Foreskin fibroblast (primary cell): ENCODE measurements at places on chromosomes 11 and 22.

DNA sequence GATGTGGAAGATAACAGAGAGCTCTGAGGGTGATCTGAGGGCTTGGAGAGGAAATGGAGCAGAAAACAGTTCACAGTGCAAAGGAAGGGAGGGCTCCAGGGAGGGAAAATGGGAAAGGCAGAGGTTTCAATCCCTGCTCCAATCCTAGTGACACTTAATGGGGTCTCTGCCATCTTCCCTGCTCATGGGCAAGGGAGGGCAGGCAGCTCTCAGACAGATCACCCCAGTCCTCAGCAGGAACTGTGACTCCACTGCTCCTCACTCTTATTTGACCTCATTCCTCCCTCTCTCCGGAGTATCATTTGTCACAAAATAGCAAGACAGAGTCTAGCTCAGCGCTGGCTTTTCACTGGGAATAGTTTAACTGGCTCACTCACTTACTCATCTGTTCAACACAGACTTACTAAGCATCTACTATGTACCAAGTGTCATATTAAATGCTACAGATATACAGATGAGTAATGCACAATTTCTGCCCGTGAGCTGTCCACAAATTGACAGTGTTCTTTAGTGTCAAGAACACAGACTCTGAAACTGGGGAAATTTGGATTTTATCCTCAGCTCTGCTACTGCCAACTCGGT, 817.4 kb downstream of the OPCML start:
- DNase-seq = peak; percentile 12

GRCh38 chr11:60918939-60919265, 4.9 kb downstream of the TMEM109 start:
- DNase-seq = no peak

- DNase-seq = no peak
These were observed 921.7 kb upstream of the API5 start for GRCh38 chr11:42390116-42390515.

GRCh38 chr22:46033256-46034200, 56.6 kb upstream of the WNT7B start:
- DNase-seq = peak; percentile 70

DNA sequence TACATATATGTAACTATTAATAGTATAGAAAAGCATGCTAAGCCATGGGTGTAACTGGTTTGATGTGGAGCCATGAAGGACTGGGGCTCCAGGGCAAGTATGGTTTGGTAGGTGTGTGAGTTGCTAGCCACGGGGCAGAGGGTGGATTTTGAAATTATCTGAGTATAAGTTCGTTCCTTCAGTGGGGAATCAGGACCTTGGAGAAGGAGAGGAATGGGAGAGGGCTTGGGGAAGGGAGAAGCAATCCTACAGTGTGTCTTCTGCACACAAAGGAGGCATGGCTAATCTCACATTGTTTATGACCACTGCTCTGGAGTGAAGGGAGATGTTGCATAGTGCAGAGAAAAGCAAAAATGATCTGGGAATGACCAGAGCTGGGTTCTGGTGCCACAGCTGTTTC, 127.8 kb upstream of the CADM1 start:
- no peak for DNase-seq

DNA sequence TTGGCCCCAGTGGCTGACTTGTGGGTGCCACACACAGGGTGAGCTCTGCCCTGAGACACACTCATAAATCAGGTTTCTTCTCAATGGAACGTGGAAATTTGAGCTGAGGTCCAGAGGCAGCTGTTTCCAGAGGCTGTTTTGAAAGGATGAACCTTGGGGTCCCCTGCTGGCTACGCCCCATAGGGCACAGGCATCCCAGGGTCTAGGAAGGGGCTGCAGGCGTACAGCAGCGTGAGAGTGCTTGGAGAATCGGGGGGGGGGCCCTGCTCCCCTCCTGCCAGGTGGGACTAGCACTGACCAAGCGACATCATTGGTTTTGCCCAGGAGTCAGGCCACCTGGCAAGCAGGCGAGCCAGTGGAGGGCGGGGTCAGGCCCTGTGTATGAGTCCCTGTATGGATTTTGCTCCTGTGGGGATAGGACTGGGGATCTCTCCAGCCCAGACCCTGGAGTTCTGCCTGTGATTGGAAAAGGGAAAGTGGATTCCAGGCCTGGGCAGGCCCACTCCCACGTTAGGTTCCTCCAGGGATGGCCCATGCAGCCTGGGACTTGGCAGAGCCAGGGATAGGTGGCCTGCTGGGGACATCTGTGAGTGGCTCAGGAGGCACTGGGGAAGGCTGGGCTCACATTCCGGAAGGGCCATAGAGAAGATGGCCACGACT, 61.0 kb downstream of the FBXO7 start:
- DNase-seq = no peak

DNA sequence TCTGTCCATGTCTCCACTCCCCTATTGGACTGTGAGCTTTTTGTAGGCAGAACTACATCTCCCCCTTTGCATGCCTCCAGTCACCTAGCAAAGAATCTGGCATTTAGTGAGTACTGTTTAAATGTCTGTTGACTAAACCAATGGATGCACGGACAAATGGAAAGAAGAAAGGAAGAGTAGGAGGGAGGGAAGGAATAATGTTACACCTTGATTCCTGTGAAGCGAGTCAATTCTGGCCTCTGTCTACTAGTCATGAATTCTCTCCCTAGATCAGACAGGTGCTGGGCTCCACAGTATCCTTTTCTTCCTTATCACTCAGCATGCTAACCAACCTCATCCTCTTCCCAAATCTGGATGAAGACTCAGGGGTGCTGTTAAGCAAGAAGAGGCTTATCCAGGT, 33.6 kb downstream of the GALNT18 start:
- DNase-seq = no peak

DNA sequence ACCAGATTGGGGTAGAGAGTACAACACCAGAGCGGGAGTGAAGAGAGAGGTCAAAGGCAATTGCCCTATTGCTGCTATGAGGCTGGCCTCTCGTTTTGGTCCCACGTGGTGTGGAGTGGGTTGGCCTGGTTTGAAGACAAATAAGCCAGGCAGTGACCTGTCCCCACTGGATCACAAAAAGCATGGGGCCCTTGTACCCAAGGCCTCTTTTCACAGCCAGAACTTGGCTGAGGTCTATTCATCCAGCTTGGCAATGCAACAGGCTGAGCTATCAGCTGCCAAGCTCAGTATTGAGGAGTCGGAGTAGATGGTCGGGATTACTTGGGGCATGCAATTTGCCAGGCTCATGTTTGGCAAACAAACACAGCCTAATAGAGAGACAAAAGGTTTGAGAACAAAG, 19.2 kb upstream of the GALNT18 start:
- no peak for DNase-seq

- no peak for DNase-seq
These were observed 409.8 kb downstream of the BRD1 start for GRCh38 chr22:49417833-49418232.

DNA sequence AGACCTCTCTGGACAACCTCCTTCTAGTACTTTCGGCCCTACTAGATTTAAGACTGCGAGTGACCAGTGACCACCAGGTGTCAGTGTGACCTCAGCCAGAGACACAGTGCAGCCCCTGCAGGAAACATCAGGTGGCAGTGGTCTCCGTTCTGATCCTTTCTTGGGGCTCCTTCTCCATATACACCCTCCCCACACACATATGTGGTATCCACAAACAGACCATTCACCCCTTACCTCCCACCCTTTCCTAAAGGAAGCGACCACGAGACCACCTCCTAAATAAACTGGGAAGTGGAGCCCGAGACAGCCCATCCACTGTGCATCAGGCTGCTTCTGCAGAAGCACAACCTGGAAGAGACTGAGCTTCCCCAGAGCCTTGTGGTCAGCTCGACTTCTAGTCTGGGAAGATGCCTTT, 38.5 kb upstream of the CYP2D6 start:
- no peak for DNase-seq

- DNase-seq = peak; percentile 60
These were observed 4.2 kb downstream of the USP35 start for GRCh38 chr11:78192911-78193351.

GRCh38 chr22:23774114-23774921, 1.7 kb downstream of the MMP11 start:
- no peak for DNase-seq

GRCh38 chr22:44526779-44527126, 28.7 kb upstream of the RTL6 start:
- DNase-seq = no peak
